ENCODE measurements at places on chromosomes 7 and 10.

GRCh38 chr7:31948029-31948428 is 122.2 kb downstream of the PDE1C start:
- DNase-seq = no peak

DNA sequence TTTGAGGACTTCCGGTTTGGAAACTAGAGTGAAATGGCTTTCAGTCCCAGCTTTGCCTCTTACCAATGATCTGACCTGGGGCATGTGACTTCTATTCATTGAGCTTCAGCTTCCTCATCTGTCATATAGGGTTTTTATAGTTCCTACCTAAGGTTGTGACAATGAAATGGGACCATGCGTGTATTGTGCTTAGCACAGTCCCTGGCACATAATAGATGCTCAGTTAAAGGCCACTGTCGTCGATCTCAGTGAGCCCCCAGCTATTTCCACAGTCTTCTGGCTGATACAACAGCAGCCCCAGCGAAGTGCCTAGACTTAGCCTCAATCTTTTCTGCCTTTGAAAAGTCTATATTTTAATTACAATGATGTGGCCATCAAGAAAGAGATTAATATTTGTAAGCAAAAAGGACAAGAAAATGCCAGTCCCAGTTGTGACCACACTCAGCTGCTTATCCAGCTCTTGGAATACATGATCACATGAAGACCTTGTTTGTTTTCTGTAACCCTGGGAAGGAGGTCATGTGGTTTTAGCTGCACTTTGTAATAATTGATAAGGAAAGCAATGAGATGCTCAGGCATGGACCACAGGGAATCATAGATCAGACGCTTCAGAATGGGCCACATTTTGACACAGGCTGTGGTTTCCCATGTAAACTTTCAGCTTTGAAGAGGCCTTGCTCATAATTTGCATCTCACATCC is 44.6 kb downstream of the VWA2 start:
- no peak for DNase-seq

DNA sequence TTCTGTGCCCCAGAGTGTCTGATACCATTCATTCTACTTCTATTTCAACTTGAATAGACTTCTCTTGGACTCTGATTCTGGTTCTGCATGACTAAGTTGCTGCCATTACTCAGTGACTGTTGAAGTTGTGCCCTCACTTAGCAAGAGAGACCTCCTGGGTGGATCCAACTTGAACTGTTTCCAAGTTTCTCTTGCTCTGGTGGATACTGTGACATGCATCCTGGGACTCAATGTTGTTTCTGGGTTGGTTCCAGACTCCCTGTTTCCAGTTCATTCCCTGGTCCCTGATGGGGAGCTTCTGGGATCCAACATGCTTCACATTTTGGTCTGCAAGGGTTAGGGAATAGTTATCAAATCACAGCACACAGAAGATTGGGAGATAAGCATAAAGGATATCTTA is 26.2 kb upstream of the PRPF18 start:
- no peak for DNase-seq

DNA sequence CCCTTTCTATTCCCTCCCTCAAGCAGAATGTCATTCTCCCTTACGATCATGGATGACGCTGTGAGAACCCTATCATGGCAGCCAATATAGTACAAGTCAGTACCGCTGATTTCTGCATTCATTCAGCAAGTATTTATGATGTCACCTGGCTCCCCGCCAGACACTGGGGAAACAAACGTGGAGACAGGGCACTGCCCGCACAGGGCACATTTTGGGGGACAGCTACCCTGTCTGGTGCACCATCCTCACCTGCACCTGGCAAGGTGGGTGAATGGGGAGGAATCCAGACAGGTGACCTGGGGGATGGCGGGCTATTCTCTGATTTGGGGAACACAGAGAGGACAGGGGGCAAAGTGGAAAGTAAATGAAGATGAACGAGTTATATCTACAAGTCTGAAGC is 28.4 kb downstream of the MKI67 start:
- DNase-seq = no peak
